ENCODE measurements at places on chromosomes 3 and 15.

DNA sequence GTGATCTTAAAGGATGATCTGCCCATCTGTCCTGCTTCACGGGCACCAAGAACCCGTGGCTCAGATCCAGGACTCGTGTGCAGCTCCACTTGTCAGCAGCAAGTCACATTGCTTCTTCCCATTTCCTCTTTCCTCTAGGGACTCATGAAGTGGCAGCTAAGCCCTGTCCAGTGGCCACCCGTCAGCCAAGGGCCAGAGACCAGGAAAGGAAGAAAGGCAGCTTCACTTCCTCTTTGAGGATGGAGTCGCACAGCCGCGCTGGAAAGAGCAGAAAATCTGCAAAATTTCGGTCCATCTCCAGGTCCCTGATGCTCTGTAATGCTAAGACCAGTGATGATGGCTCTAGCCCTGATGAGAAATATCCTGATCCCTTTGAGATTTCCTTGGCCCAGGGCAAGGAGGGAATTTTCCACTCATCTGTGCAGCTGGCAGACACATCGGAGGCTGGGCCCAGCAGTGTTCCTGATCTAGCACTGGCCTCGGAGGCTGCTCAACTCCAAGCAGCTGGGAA is 28.5 kb downstream of the IL16 start:
- H3K36me3 ChIP-seq, result no peaks in the 10 kb centered on the region
- H3K4me1 ChIP-seq, result peaks cover 55% of the 10 kb centered on the region
- no peaks in the 10 kb centered on the region for H3K27me3 ChIP-seq
- no peak for DNase-seq

DNA sequence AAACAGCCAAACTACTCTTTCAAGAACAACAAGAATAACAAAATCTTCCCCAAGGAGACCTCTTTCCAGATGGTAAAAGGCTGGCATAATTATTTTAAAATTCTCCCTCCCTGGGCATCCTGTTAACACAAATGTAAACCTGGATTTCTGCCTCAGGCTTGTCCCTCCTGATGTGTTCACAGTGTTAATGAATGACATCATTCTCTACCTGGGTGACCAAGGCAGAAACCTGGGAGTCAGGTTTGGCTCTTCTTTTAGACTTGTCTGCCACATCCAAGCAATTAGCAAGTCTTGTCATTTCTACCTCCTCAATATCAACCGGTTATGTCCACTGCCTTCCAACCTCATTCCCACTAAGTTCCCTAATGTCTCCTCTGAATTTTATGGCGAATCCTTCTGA is 368.7 kb upstream of the TBL1XR1 start:
- no peak overlapping the region for H3K4me3 ChIP-seq
- H3K4me1 ChIP-seq, result peaks cover 6% of the 10 kb centered on the region
- no peaks in the 10 kb centered on the region for H3K36me3 ChIP-seq
- H3K27me3 ChIP-seq, result no peaks in the 10 kb centered on the region
- no peak for DNase-seq

GRCh38 chr3:74210739-74211138 is 403.7 kb downstream of the CNTN3 start:
- H3K4me1 ChIP-seq, result no peaks in the 10 kb centered on the region
- H3K27me3 ChIP-seq, result no peaks in the 10 kb centered on the region
- no peak for DNase-seq
- H3K36me3 ChIP-seq, result no peaks in the 10 kb centered on the region
- H3K27ac ChIP-seq, result no peak overlapping the region

GRCh38 chr3:142318331-142318730 is 92.9 kb upstream of the GK5 start:
- H3K27ac ChIP-seq, result no peak overlapping the region
- H3K36me3 ChIP-seq, result no peaks in the 10 kb centered on the region
- no peak for DNase-seq
- no peaks in the 10 kb centered on the region for H3K27me3 ChIP-seq
- H3K4me3 ChIP-seq, result no peak overlapping the region
- no peaks in the 10 kb centered on the region for H3K4me1 ChIP-seq

DNA sequence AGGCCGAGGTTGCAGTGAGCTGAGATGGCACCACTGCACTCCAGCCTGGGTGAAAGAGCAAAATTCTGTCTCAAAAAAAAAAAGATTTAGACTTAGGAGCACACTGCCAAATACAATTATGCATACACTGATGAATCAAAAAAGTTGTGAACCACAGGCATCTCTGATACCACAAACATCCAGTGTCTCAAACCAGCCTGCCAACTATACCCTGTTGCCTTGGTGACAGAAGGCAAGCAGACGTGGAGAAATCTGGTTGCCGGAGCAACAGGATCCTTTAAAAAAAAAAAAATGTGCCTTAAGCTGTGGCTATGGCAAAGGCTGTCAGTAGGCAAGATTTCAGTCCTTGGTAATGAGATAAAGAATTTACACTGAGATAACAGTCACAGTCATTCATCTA is 202.3 kb downstream of the NEK10 start:
- DNase-seq, result no peak
- H3K4me1 ChIP-seq, result no peaks in the 10 kb centered on the region
- no peaks in the 10 kb centered on the region for H3K27me3 ChIP-seq
- no peak overlapping the region for H3K27ac ChIP-seq
- H3K36me3 ChIP-seq, result no peaks in the 10 kb centered on the region

GRCh38 chr3:136042608-136043221 is 77.2 kb downstream of the PPP2R3A start:
- H3K27ac ChIP-seq, result no peak overlapping the region
- H3K4me3 ChIP-seq, result no peak overlapping the region
- no peaks in the 10 kb centered on the region for H3K27me3 ChIP-seq
- no peak for DNase-seq
- peaks cover 84% of the 10 kb centered on the region for H3K36me3 ChIP-seq

Measured in esophagus squamous epithelium (tissue), 5 donors.